LoVo (cell line): ENCODE measurements at places on chromosomes 4 and X.
A peak's percentile ranks its signal among the peaks of the same experiment; 100 is the strongest.

DNA sequence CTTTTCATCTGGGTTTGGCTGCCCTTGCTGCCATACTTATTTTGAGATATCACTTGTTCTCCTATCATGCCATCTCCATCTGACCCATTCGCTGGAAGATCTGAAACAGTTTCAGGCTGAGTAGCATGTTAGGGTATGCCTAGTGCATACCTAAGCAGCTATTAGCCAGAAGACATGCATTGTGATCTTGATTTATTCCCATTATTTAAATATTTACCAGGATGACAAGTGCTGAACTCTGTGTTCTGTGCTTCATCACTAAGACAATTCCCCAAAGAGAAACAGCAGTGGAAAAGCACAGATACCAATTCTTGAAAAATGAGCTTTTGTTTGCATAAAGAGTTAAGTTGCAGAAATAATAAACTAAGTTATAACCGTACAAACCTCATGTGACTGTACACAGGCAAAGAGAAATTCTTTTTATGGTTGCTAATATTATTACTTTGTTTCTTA is 271.0 kb upstream of the ARSJ start:
- DNase-seq: no peak

GRCh38 chrX:8126648-8127047 is 44.4 kb downstream of the VCX2 start:
- no peak for DNase-seq

- DNase-seq: no peak
These were observed 1089.8 kb downstream of the PCDH18 start for GRCh38 chr4:136442447-136442846.

- DNase-seq: peak; percentile 23
These were observed 169.7 kb downstream of the RAP1GDS1 start for GRCh38 chr4:98430708-98431403.

GRCh38 chr4:24321131-24321530 is 263.2 kb downstream of the DHX15 start:
- peak; percentile 54 for DNase-seq

DNA sequence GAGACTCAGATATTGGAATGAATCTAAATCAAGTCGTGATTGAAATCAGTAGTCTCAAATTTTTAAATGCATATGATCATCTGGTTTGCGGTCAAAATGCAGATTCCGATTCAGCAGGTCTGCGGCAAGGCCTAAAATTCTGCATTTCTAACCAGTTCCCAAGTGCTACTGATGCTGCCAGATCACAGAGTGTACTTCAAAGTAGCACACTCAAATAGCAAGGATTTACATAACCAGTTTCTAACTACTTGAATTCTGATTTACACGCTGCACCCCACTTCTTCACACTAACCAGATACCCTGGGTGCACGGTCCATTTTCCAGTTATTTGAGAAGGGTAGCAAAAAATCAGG is 752 bp downstream of the MBTPS2 start:
- DNase-seq: no peak

DNA sequence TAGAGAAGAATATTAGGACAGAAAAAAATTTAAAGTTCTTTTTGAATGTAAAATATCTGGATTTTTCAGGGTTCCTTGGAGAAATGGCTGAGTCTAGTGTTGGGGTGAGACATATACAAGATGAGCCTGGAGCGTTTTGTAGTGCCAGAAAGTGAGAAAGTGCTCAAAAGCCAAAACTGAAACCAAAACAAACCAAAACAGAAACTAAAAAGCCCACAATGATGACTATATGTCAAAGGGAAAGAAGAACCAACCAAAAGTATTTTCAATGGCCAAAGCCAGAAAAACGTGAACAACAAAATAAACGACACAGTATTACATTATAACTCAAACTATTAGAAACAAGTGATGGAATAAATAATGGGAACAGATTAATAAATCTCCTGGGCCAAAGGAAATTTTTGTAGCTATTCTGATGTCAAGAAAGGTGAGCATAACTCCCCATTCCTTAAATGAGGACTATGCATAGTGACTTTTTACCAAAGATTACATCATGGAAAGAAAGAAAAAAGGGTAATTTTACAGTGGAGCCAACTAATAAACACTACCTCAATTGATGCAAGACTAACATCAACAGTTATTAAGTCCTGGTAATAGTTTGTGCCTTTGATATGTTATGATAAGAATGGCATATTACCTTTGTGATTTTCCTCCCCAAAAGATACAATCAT is 1137.6 kb downstream of the C4orf33 start:
- no peak for DNase-seq

GRCh38 chrX:38701073-38701472 is 100.2 kb upstream of the MID1IP1 start:
- no peak for DNase-seq

- DNase-seq: no peak
These were observed at the start of gene DCAF12L2 for GRCh38 chrX:126165721-126166461. Gene DCAF12L2 (minus strand): TSS chrX:126166289. CDS start chrX:126165924, 365 bp downstream.

GRCh38 chr4:57632564-57632963 is 522.4 kb upstream of the IGFBP7 start:
- no peak for DNase-seq

- DNase-seq: no peak
These were observed 671.8 kb downstream of the PCDH7 start for GRCh38 chr4:31391976-31392375.

DNA sequence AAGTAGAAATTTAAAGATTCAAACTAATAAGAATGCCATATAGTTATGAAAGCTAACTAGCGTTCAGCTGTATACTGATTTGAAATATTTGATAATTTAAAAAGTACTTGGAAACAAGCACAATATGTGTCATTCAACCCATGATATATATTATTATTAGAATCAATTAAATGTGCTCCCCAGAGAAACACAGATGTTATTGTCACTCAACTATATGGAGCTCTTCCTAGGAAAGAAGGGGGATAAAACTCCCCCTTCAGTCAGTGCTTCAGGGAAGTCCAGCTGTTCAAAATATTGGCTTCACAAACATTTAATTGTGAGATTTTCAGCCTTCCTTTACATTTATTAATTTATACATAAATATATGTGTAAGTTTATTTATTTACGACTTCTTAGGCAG is 135.9 kb downstream of the SLC4A4 start:
- DNase-seq: no peak

- no peak for DNase-seq
These were observed 167.4 kb downstream of the COL4A6 start for GRCh38 chrX:108270739-108271396.

DNA sequence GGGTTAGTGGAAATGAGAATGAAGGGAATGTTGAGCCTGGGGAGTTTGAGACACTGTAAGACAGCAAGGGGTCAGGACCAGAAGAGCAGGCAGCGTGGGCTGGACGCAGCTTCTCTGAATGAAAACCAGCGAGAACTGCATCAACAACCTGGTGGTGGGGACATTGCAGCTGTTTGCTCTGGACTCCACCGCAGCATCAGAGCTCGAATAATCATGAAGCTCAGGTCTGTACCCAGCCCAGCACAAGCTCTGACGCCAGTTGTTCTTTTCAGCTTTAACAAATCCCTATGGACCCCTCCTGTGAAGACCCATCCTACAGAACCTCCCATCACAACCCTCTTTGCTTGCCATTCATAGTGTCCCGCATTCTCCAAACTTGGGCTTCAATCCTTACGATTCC is 106.8 kb upstream of the PNPLA4 start:
- no peak for DNase-seq

DNA sequence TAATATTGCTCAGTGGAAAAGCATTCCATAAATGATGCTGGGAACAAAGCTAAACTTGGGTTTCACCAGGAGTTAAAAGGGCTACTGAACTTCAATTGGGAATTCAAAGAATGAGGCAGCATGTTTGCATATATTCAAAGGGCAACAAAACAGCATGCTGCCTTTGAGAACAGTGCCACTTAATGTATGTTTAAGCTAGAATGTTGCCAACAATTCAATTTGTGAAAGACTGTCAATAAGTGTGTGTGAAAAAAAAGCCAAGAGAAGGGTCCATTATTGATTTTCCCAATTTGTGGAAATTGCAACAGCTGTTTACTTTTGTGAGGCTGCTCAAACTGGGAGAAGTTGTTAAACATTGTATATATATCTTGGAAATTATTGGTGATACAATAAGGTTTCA is 701.9 kb upstream of the ACTRT1 start:
- no peak for DNase-seq

DNA sequence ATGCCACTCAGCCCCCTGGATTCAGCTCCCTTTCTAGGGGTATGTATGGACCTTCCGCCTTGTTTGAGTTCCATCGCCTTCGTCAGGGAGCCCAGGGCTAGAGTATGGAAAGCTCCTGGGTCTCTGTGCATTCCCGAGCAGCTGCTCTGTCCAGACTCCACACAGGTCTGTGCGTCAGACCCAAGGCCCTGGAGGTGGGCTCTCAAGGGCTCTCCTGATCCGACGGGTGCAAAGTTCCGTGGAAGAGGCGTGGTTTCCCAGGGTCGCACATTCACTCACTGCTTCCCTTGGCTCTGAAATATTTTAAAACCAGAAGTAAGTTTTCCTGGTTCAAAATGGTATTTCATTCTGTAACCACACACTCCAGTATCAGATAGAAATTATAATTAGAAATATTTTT is 863.2 kb downstream of the TRIML1 start:
- no peak for DNase-seq

DNA sequence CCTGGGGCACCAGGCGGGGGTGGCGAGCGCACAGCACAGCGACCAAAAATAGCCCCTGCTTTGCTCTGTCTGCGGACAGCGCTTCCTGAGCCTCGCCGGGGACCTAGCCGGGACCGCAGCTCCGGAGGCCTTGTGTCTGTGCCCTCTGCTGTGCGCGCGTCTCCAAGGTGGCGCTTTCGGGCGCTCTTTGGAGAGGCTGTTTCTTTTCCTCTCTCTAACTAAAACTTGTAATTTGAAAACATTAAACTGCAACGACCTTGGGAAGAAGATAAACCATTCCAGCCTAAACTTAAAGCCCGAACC is 3.4 kb downstream of the ARX start:
- no peak for DNase-seq

GRCh38 chr4:47484168-47484567 is 907 bp upstream of the ATP10D start:
- DNase-seq: no peak

- DNase-seq: no peak
These were observed 23.1 kb downstream of the TMEM184C start for GRCh38 chr4:147640331-147640730.

DNA sequence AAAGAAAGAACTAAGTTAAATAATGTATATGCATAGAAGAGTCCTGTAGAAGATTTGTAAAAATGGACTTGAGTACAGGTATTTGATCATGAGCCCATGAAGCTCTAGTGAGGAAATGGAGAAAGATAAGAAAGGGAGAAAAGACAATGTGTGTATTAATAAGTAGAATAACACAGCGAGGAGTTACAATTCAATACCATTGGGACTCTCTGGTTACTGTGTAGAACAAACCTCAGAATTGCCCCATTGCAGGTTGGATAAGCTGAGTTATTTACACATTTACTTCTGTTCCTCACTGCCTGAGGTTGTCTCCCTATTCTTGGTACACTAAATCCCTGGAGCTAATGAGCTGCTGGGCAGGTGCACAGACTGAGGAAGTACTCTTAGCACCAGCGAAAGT is 33.3 kb downstream of the BANK1 start:
- DNase-seq: no peak

DNA sequence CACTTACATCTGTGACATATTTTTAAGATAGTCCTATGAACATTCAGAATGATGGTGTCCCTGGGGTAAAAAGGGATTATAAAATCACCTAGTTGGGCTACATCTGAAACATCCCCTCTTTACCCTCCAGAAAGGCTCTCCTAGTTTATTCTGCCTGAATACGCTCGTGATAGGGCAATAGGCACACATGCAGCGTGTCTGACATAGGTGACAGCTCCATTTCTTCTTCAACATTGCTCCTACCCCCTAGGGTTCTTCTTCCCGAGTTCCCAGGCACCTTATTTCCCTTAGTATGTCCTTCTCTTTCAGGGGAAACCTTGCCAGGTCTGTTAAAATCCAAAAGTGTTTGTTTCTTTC is 27.1 kb upstream of the CFAP299 start:
- no peak for DNase-seq

- DNase-seq: no peak
These were observed 1.4 kb downstream of the DGKK start for GRCh38 chrX:50469206-50469605.
